ENCODE measurements at places on chromosomes 3 and 15.

DNA sequence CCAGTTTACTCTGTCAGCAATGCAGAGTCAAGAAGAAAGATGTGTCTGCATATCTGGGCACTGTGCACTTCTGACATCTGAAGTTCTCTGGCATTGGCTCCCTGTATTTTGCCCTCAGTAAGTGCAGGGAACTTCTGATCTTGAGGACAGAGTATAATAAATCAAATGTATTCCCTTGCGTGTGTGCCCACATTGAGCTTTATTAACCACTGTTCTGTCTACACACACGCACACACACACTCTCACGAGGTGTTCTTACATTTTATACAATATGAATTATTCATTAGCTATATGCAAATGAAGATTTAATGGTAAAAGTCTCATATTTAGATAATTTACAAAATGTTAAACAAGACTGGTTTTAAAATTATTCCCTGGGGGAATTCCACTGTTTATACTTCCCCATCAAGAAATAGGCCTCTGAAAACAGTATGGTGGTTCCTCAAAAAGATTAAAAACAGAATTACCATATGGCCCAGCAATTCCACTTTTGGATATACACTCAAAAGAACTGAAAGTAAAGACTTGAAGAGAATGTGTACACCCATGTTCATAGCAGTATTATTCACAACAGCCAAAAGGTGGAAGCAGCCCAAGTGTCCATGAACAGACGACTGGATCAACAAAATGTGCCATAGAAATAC, 24.6 kb upstream of the ANPEP start:
- DNase-seq: no peak

GRCh38 chr3:68997887-68998286, 15.6 kb downstream of the EOGT start:
- no peak for DNase-seq

DNA sequence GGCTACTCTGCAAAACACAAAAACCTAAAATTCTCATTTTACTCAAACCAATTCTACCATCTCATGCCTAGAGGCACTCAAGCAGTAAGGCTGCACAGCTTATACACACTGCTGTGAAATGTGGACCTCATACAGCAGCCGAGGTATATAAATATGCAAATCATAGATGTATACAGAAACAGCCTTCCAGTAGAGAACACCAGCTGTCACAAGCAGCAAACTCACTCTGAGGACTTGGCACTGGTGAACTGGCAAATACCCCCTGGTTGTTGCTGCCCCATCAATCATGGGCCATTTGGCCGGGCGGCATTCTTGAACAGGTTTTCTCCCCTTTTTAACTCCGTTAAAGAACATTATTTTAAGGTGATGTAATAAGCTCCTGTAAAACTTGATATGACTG, 378.0 kb downstream of the LSAMP start:
- no peak for DNase-seq

- DNase-seq: no peak
These were observed 22.3 kb downstream of the THRB start for GRCh38 chr3:24472358-24472757.

GRCh38 chr3:108006881-108007331, 83.9 kb downstream of the CD47 start:
- no peak for DNase-seq

DNA sequence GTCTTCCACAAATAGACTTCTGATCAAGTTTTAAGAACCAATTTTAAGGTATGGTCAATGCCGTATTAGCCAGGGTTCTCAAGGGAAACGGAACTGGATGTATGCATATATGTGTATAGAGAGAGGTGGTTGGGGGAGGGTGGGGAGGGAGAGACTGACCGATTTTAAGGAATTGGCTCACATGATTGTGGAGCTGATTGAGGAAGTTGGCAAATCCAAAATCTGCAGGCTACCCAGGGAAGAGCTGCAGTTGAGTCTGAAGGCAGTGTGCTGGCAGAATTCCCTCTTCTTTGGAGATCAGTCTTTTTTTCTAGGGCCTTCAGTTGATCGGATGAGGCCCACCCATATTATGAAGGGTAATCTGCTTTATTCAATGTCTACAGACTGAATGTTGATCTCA, 40.8 kb upstream of the SPRED1 start:
- no peak for DNase-seq

GRCh38 chr3:188031121-188031520, 122.8 kb upstream of the LPP start:
- no peak for DNase-seq

DNA sequence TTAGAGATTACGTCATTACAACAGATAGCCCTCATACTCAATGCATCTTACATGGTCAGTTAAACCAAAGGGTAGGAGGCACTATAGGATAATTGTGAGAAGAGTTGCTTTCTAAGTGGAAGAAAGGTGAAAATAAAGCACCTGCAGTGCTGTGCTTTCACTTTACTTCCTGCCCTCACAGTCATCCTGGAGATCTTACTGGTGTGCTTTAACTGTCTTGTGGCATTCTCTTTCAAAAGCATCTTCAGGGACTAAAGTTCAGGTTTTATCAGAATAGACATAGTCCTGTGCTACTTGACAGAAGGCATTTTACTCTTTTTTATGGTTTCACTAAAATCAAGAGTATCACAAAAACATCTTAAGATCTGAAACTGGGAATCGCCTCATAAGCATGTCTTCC, 286.6 kb downstream of the ZBTB20 start:
- DNase-seq: peak; percentile 43

DNA sequence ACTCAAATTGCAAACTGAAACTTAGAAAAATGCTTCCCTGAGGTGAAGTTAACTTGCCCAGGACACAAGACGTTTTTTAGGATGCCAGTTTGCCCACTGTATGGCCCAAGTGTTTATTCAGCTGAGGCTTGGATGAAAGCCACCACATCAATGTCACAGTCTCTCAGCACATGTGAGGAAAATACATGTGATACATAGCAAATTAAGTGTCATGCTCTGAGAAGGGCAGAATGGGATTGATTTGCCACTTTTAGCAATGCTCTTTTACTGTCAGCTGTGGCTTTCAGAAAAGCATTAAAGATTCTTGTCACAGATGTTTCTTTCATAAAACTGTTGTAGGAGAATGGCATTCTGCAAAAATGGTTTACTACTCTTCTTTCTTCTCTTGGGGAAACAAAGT, 165.5 kb downstream of the ZIC1 start:
- DNase-seq: no peak

Data from DMS53 (cell line).